ENCODE measurements at places on chromosomes 3 and 15. TPM values are rescaled to one million over a fixed set of nuclear protein-coding genes. Genes with fewer than 3 reads are reported as not detected.

DNA sequence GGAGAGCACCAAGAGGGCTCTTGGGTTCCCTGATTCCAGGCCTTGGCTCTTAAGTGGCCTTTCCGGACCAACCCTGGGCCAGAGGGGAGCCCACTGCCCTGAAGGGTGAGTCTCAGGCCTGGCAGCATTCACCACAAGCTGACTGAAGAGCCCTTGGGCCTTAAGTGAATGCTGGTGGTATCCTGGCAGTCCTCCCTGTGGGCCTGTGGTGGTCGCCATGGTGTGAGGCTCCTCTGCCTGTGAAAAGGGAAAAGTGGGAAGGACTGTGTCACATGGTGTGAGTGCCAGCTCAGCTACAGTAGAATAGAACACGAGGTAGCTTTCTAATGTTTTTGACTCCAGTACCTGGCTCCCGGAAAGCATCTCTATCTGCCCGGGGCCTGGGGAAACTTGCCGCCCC is 15.3 kb downstream of the CHDH start:
- H3K4me3 ChIP-seq, result no peak overlapping the region
- H3K27me3 ChIP-seq, result no peaks in the 10 kb centered on the region

GRCh38 chr3:77039606-77040171 is at the start of gene ROBO2:
Gene ROBO2, plus strand, starts transcription at chr3:77040099. Its CDS starts 687 bp downstream, at chr3:77040786.
- H3K27me3 ChIP-seq, result peaks cover 34% of the 10 kb centered on the region
- no peaks in the 10 kb centered on the region for H3K36me3 ChIP-seq
- peak within 1 kb of the TSS; percentile 69 for H3K4me3 ChIP-seq
- no peak within 1 kb of the TSS for H3K27ac ChIP-seq
- H3K4me1 ChIP-seq, result peaks cover 18% of the 10 kb centered on the region
- DNase-seq, result peak; percentile 84

DNA sequence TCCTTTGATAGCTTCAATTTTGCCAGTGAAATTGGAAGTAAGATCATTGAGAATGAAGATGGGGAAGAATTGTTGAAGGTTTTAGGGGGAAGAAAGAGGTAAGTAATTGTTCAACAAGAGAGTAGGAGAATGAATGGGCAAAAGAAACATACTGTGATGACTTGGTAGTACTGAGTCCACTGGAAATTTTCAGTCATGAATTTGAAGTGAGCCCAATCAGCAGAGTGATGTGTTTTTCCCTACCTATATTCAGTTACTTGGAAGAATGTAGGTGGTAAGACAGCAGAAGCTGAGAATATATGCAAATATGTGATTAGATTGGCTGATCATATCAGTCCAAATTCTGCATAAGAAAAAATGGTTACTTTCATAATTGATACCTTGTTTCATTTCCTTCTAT is 569.6 kb downstream of the AGBL1 start:
- H3K27me3 ChIP-seq, result no peaks in the 10 kb centered on the region
- H3K27ac ChIP-seq, result no peak overlapping the region
- H3K4me1 ChIP-seq, result no peaks in the 10 kb centered on the region
- no peak for DNase-seq
- H3K36me3 ChIP-seq, result no peaks in the 10 kb centered on the region

DNA sequence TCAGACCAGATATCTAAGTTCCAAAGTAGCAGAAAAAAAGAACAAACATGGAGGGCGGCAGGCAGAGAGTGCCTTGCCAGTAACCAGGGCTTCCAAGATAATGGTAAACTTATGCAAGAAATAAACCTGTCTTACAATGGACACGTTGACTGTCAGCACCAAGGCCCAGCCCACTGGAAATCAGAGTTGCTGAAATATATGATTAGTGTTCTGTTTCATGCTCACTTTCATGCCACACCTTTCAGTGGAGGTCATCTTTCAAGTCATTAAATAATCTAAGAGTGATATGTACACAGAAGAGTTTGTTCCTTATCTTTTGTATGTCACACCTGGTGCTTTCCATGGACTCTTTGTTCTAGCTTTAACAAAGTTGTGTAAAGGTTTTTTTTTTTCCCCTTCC is 358.1 kb downstream of the MECOM start:
- no peaks in the 10 kb centered on the region for H3K36me3 ChIP-seq
- H3K4me1 ChIP-seq, result no peaks in the 10 kb centered on the region
- H3K27ac ChIP-seq, result no peak overlapping the region
- no peaks in the 10 kb centered on the region for H3K27me3 ChIP-seq

UBAP1L gene
- polyA plus RNA-seq, result 0.47 TPM

DNA sequence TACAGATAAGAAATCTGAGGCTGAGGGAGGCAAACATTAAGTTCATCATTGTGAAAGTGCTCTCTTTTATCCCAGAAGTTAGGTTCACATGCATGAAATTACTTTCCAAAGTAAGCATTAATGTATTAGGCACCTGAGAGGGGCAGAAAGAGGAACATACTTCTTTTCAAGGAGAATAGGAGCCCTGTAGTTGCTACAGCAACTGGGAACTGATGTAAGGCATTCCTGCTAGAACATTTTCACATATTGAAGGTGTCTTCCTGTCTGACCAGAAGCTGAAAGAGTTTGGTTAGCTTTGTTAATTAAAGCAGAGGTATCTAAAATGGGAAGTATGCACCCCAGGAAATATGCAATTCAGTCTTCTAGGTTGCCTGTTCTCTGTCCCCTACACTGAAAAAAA is 65.5 kb upstream of the ZBTB20 start:
- no peaks in the 10 kb centered on the region for H3K27me3 ChIP-seq
- H3K4me1 ChIP-seq, result peaks cover 18% of the 10 kb centered on the region
- DNase-seq, result peak; percentile 64
- H3K4me3 ChIP-seq, result no peak overlapping the region

CLRN1 gene
- polyA plus RNA-seq, result 0.45 TPM

- H3K4me3 ChIP-seq, result no peak overlapping the region
- peak; percentile 83 for DNase-seq
- H3K27ac ChIP-seq, result peak overlapping the region; percentile 89
- no peaks in the 10 kb centered on the region for H3K36me3 ChIP-seq
These were observed 103.5 kb upstream of the SLC7A14 start for GRCh38 chr3:170689296-170689829.

DNA sequence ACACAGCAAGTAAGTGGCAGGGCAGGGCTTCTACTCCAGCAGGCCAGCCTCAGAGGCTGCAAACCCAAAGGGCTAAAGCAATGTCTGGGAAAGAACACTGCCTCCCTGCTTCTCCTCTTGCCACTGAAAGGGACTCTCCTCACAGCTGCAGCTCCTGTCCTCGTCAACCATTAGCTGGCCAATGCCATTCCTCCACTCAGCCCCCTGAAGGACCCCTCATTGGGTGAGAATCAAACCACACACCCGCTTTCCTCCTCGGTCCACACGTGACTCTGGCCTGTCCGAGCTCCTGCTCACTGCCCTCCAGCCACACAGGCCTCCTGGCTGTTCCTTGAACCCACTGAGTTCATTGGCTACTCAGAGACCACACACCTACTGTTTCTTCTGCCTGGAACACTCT is 253.7 kb upstream of the TLE3 start:
- H3K36me3 ChIP-seq, result no peaks in the 10 kb centered on the region
- no peaks in the 10 kb centered on the region for H3K27me3 ChIP-seq
- H3K4me3 ChIP-seq, result no peak overlapping the region
- no peaks in the 10 kb centered on the region for H3K4me1 ChIP-seq
- no peak overlapping the region for H3K27ac ChIP-seq
- DNase-seq, result no peak

AMT gene
- polyA plus RNA-seq, result 34.1 TPM

MELTF gene
- polyA plus RNA-seq, result 1.4 TPM

PTX3 gene
- polyA plus RNA-seq, result 1.2 TPM

DNA sequence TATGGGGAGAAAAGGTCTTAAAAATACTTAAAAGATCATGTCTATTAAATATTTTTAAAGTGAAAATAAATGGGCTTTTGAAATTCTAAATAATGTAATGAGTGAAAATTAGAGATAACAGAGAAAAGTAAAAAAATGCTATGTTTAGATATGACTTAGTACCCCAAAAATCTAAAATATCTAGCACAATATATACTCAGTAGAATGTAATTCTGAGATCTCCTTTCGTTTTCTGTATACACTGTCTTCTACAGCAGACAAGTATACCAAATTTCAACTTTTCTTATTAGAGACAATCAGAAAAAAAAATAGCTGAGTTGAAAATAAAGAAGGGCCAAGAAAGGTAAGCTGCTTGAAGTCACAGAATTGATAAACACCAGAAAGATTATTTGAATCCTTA is 140.8 kb downstream of the ADAM10 start:
- H3K27me3 ChIP-seq, result no peaks in the 10 kb centered on the region
- no peaks in the 10 kb centered on the region for H3K4me1 ChIP-seq
- H3K36me3 ChIP-seq, result peaks cover 2% of the 10 kb centered on the region
- DNase-seq, result no peak

DNA sequence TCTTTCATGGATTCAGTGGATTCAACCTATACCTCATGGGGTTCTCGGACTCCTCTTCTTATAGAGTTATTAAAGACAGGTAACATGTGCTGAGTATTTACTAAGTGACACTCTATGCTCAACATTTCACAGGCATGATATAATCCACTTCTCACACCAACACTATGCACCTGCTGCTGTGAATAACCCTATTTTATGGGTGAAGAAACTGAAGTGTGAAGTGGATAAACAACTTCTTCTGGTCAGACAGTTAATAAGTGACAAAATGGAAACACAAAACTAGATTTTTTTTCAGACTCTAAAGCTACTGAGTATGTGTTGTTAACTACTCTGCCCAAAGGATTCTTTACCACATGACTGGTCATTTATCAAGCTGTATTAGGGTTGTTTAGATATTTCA is 403.5 kb downstream of the DIPK2A start:
- no peaks in the 10 kb centered on the region for H3K27me3 ChIP-seq
- no peak overlapping the region for H3K27ac ChIP-seq
- no peak overlapping the region for H3K4me3 ChIP-seq
- DNase-seq, result no peak
- H3K36me3 ChIP-seq, result no peaks in the 10 kb centered on the region

DNA sequence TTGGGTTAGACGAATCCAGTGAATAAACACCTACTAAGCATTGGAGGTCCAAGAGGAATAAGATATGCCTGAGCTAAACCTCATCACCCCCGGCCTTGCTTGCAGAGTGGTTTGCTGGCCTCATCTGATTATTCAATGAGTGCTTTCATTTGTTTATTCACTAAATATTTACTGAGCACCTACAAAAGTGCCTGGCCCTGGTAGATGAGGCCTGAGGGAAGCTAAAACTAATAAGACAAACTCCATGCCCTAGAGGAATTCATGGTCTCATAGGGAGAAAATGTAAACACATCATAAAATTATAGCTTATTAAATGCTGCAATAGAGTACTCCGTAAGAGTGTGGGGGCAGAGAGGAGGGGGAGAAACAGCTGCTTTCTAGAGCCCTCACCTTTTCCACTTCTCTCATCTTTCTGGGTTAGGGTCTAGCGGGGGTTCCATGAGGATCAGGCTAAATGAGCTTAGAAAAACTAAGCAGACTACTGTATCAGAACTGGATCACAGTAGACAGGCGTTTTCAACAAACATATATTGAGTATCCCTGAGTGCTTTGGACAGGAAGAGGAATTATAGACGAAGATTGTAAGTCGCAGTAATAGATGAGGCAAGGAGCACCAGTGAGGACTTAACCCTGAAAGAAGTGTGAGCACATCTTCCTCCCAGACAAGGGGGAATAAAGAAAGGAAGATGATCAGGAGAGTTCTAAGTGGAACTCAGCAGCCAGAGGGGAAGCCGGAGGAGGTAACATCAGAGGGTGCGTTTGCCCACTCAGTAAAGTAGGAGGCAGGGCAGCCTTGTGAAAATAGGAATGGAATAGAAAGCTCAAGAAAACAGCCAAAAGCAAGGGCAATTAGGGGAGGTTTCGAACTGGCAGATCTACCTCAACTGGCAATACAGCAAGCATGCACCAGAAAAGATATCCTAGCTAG is 31.5 kb upstream of the LAMP3 start:
- no peak overlapping the region for H3K27ac ChIP-seq
- H3K4me1 ChIP-seq, result no peaks in the 10 kb centered on the region
- H3K36me3 ChIP-seq, result no peaks in the 10 kb centered on the region
- no peak for DNase-seq
- no peak overlapping the region for H3K4me3 ChIP-seq

GPR176 gene
- 60.0 TPM for polyA plus RNA-seq

DNA sequence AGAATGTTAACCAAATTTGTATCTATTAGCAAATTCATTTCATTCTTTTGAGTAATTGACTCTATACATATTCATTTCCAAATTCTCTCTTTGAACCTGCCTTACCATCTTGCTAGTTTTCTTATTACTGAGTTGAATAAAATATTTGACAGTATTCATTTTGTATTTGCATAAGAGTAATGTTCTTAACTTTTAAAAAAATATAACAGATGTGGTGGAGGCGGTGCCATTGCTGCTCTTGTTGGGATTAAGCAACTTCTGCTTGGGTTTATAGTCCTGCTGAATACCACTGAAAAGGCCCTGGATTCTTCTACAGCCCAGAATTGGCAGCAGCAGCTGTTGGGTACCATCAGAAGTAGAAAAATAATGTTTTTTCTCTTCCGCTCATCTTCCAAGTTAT is 148.9 kb upstream of the PEX5L start:
- H3K36me3 ChIP-seq, result no peaks in the 10 kb centered on the region
- no peaks in the 10 kb centered on the region for H3K27me3 ChIP-seq
- no peak overlapping the region for H3K4me3 ChIP-seq
- no peak for DNase-seq

DNA sequence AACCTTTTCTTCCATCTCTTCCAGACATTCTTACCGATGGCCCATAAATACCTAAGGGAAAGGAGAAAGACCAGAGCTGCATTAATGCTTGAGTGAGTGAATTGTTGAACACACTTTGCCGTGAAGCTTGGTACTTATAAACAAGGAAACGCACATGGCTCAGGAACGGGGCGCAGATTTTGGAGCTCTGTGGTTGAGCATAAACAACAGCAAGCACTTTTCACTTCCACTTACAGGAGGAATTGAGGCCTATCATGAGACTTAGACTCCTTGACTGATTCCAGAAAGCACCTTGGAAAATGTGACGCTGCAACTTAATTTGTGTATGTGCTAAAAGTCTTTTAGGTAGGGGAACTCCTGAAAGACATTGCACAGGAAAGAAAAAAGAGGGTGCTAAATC is 197.5 kb upstream of the FEZF2 start:
- no peak for DNase-seq
- H3K27me3 ChIP-seq, result no peaks in the 10 kb centered on the region
- no peaks in the 10 kb centered on the region for H3K4me1 ChIP-seq
- H3K4me3 ChIP-seq, result no peak overlapping the region
- H3K36me3 ChIP-seq, result no peaks in the 10 kb centered on the region

C15orf61 gene
- polyA plus RNA-seq, result 5.9 TPM

GJD2 gene
- polyA plus RNA-seq, result 0.38 TPM

GRCh38 chr3:184825121-184825820 is 13.3 kb downstream of the VPS8 start:
- H3K4me1 ChIP-seq, result no peaks in the 10 kb centered on the region
- no peak for DNase-seq
- no peaks in the 10 kb centered on the region for H3K27me3 ChIP-seq
- H3K36me3 ChIP-seq, result no peaks in the 10 kb centered on the region
- no peak overlapping the region for H3K4me3 ChIP-seq

LIPH gene
- polyA plus RNA-seq, result 0.31 TPM

- no peak for DNase-seq
- no peak overlapping the region for H3K27ac ChIP-seq
- no peaks in the 10 kb centered on the region for H3K27me3 ChIP-seq
- H3K4me1 ChIP-seq, result peaks cover 18% of the 10 kb centered on the region
- H3K36me3 ChIP-seq, result no peaks in the 10 kb centered on the region
These were observed 60.4 kb upstream of the LMOD3 start for GRCh38 chr3:69182588-69183316.

GRCh38 chr3:131807822-131808221 is 227.0 kb downstream of the CPNE4 start:
- no peak for DNase-seq
- H3K4me1 ChIP-seq, result peaks cover 17% of the 10 kb centered on the region
- H3K27ac ChIP-seq, result no peak overlapping the region
- no peaks in the 10 kb centered on the region for H3K36me3 ChIP-seq

GRCh38 chr3:49199239-49199899 is 28.0 kb downstream of the KLHDC8B start:
- H3K27me3 ChIP-seq, result no peaks in the 10 kb centered on the region
- peak overlapping the region; percentile 45 for H3K4me3 ChIP-seq
- no peaks in the 10 kb centered on the region for H3K4me1 ChIP-seq

ADGRG7 gene
- not detected for polyA plus RNA-seq
